ENCODE measurements at places on chromosomes 16 and 17. TPM values are rescaled to one million over a fixed set of nuclear protein-coding genes. Genes with fewer than 3 reads are reported as not detected.

DNA sequence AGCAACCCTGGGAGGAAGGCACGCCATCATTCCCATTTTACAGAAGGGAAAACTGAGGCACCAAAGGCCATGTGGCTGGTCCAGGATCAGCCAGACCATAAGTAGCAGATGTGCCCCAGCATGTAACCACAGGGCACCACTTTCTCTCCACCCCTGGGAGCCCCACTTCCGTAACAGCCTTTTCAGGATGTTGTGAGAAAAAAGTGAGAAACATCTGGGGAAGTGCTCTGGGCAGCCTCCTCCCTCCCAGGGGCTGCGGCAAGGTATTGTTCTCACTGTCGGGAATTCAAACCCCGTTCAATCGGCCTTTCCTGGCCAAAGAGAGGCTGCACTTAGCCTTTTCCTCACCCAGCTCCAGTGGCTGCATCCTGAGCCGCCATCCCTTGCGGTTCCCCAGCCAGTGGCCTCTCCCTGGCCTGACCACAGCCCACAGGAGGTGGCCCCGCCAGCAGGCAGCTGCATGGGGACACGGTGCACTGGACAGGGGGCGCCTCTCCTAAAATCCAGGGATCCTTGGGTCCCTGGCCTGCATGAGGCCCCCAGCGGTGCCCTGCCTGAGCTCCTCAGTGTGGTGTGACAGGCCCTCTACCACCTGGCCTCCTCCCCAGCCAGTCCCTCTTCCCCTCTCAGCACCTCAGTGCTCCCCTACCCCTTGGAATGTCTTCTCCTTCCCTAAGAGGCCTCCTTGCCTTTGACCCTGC lies 5.7 kb upstream of the CDH5 start:
- peak; percentile 55 for DNase-seq

GRCh38 chr17:55663400-55663799 lies 59.3 kb downstream of the TMEM100 start:
- no peak for DNase-seq

GRCh38 chr16:29765167-29766032 lies 12.7 kb upstream of the ZG16 start:
- DNase-seq: no peak

DNA sequence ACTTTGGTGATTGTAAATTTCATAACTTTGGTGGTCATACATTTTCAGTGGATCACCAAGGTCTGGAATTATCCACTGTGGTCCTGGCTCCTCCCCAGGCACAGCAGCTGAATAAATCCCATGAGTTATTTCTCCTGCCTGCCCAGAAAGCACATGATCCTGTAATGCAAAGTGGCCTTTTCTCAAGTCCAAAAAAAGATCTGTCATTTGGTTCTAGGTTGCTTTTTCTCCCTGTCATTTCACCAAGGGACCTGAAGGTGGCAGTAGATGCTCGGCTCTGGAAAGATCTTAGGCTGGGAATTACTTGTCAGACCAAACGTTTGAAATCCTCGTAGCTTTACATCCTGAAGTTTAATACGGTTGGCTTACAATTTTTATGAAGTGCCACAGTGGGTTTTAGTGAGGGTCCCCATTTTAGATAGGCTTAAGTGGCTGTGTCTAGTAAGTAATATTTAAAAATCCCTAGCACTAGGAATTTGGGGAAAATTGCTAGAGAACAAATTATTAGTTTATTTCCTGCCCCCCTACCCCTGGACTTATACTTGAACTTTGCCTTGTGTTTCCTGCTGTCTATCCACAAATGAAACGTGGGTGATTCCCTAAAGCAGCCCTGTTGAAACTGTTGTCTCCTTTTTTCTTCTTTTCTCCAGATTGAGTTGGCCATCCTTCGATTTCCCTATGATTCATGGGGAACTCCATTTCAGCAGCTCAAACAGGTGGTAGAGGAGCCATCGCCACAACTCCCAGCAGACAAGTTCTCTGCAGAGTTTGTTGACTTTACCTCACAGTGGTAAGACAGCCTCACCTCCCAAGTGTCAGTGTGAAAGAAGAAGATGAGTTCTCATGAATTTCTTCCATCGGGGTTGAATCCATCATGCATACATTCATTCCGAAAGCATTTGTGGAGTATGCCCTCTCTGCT lies 111.7 kb downstream of the MAP2K6 start:
- DNase-seq: peak; percentile 68

DNA sequence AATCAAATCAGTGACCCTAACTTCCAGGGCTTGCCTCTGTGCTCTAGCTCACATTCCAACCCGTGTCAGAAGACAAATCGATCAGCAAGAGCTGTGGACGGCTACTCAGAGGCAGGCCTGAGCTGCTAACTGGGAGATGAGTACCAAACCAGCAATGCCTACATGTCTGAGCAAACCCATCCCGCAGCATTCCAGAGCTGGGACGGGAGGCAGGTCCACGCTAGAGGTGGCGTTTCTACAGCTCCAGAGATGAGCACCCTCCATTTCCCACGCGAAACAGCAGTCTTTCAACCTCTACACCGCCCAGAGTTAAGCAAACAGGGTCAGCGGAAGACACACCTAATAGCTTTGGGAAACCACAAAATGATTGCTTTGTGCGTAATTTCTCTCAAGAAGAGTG lies 6.5 kb downstream of the NXN start:
- no peak for DNase-seq

DNA sequence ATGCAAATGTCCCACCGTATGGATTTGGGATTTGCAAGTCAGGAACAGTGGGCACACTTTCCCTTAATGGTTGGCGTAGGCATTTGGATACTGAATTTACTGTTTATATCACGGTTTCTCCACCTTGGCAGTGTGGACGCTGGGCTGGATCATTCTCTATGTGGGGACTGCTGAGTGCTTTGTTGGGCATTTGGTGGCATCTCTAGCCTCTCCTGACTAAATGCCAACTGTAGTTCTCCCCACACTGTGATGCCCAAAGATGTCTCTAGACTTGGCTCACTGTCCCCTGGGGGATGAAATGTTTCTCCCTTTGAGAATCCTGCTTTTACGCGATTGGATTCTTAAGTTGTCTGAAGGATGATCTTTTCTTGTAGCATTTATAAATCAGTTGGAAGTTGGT lies 49.0 kb downstream of the RBFOX1 start:
- DNase-seq: no peak

DNA sequence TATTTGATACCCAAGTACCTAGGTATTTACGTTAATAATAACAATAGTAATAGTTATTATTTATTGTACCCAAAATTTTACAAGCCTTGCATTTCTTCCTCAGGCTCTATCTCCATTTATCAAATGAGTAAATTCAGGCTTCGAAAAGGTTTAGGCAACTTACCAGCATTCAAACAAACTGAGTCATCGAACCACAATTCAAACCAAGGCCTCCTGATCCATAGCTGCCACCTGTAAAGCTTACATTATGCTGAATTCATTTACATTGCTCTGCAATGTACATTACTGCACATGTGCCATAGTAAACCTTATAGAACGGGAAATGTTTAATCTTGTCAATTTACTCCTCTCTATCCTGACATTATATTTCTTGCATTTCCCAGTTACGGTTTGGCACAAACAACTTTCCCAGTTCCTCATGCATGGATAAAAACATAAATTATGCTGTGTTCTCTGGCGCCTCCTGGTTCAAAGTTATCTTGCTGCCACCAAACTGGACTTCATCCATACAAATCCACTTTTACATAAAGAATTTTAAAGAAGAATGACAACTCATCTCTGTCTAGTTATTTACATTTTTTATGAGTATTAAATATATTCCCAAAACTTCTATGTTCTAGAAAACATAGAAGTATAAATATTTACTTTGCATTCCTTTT lies 360.6 kb upstream of the SOX9 start:
- DNase-seq: no peak

DNA sequence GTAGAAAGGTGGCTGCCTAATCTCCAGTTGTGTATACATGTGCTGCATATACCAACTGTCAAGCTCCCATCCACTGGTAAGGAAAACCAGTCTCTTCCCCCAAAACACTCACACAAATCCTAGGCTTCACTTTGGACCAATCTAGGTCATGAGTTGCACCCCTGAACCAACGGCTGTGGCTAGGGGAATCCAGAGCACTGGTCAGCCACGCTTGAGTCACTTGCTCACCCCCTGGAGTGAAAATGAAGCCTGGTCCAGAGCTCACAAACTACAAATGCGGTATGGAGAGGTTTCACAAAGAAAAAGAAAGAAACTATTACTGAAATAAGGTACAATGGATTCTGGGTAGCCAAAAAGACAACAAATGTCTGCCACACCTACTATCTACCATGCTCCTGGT lies 66.1 kb upstream of the NLK start:
- no peak for DNase-seq

- no peak for DNase-seq
Measured at GRCh38 chr17:18017958-18018357, 21.0 kb downstream of the ATPAF2 start.

The DHRS7C gene
- 15.9 TPM for total RNA-seq

- no peak for DNase-seq
Measured at GRCh38 chr16:63981639-63982038, 1140.2 kb downstream of the CDH11 start.

DNA sequence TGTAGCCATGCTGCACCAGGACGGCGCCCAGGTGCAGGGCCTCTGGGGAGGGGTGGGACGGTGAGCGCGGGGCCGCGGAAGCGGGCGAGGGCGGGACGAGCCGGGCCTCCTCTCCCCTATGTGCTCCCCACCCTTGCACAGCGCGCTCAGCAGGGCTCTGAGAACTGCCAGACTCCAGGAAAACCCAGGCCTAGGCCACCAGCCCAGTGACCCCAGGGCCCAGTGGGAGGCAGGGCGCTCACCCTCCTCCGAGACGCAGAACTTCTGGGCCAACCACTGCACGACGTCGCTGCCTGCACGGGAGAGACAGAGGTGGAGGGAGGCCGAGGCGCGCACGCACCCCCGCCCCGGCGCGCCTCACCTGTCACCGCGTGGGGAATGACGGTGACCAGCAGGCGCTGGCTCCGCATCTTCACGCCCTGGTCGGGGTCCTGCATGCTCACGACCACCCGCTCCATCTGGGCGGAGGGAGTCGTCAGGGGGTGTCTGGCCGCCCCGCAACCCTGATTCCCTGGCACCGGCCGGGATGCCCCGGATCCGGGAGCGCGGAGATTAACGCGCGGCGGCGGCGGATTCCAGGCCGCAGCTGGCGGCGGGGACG lies 603 bp downstream of the RGS11 start:
- no peak for DNase-seq

DNA sequence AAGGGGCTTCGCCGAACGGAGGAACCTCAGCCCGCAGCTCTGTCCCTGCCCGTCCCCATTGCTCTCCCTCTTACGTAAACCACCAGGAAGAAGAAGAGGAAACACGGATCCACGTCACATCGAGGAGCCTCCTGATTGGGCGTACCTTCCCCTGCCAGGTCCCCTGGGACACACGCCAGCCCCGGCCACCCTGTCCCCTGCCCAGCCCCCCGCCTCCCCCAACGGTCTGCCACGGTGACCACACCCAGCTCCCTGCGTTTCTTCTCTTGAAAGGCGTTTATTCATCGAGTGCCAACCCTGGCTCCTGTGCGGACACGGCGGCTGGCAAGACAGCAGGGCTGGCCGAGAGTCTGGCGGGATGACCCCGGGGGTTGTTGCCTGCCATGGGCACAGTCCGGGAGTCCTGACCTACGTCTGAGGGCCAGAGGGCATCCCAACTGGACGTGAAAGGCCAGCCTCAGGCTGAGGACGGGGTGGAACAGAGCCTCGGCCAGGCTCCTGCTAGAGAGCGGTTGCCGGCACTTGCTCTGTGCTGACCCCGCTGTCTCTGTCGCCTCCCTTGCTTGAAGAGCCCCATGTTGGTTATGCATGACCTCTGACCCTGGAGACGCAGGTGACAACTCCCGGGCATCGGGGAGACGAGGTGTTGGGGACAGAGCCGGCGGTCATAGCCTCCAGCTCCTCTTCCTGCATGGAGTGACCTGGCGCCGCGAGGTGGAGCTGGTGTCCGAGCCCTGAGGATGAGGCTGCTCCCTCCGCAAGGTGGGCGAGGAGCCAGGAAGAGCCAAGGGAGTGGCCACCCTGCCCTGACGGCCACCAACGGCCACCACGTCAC lies 40.5 kb upstream of the ACSF3 start:
- DNase-seq: no peak
